ENCODE measurements at places on chromosomes 16 and 17.

GRCh38 chr16:55480228-55480655 lies 1.2 kb downstream of the MMP2 start:
- no peak for DNase-seq

DNA sequence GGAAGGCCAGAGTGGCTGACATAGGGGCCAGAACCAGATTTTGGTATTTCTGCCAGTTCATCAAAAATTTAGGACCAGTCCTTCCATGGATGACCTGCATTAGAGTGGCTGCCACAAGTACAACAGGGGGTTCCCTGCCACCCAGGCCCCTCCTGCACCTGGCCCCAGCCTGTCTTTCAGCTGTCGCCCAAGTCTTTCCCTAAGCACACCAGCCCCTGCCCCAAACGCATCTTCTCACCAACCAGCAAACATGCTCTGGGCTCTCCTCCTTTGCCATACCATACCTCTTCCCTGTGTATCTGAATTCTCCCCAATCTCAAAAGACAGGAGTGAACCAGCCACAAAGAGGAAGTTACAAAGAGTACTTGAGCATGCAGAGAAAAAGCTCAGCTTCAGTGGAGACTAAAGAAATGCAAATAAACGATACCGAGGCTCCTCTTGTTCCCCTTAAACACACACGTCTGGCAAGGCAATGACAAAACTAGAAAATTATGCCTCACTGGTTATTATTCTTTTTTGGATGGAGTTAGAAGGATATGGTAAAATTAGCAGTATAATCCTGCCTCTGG lies 130.6 kb downstream of the DYNLRB2 start:
- no peak for DNase-seq

- no peak for DNase-seq
These were observed 3.2 kb downstream of the GNPTG start for GRCh38 chr16:1354815-1355540.

GRCh38 chr16:74298104-74298503 lies 1.5 kb downstream of the PSMD7 start:
- DNase-seq = no peak

- DNase-seq = no peak
These were observed 29.0 kb upstream of the RNPS1 start for GRCh38 chr16:2296661-2297505.

GRCh38 chr17:8826808-8827435 lies 27.8 kb upstream of the MFSD6L start:
- DNase-seq = no peak

DNA sequence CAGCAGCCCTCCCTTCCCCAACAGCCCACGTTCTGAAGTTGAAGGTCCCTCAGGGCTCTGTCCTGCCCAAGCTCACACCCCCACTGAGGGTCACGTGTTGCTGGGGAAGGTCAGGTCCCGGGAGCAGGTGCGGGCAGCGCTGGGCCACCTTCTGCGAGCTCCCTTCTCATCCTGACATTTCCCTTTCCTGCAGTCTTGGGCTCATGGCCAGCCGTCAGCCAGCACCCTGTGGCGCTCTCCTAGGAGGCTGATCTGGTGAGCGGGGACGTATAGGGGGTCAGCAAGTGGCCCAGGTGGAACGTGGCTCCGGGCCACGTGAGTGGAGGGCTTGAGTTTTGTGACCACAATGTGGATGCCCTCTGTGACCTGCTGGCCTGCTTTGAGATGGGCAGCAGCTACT lies 73.4 kb downstream of the RAP1GAP2 start:
- no peak for DNase-seq

- no peak for DNase-seq
These were observed 832 bp upstream of the ADAP2 start for GRCh38 chr17:30920683-30921543.

DNA sequence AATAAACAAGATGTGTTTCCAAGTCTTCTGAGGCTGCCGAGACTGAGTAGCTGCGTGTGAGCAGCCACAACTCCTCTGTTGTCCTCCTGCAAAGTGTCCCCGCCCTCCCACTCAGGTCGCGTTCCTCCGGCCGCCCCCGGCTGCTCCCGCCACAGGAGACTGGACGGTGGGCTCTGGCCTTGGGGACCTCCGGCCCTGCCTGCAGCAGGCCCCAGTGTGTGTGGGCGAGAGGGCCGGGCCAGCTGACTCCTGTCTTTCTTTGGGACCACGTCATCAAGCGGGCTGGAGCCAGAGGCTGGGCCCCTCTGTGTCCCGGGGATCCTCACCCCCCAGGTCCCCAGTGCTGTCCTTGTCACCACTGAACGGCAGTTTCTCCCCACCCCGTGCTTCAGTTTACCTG lies 175.3 kb downstream of the NPIPB11 start:
- no peak for DNase-seq

DNA sequence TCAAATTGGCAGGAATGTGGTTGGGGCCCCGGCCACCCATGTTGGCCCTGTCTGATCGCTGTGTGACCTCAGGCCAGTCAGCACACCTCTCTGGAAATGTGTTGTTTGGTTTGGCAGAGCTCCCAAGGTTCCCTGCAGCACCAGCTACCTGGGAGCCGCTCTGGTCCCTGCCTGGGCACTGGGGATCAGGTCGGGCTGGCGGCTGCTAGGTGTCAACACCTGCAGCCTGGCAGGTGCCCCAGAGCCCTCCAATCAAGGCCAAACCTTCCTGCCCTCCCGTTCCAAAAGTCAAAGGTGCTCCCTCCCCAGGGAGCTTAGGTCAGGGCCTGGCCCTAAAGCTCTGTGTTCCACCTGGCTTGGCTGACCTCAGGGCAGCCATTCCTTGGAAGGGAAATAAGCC lies 55.9 kb downstream of the ZDHHC7 start:
- no peak for DNase-seq

DNA sequence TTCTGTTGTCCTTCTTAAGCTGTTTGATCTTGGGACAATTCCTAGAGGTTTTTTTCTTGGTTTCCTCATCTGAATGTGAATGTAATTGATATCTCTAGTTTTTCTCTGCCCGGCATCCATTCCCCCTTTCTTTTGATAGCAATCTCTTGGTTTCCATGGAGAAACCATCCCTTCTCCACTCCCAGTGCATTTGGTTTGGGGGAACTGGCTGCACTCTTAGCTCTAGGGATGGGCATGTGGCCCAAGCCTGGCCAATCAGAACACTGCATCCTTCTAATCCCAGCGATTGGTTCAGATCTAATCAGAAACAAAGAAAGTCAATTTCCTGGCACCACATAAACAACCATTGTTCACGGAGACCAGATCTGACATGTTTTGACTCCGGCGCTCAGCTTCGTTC lies 45.1 kb downstream of the IRX3 start:
- no peak for DNase-seq

DNA sequence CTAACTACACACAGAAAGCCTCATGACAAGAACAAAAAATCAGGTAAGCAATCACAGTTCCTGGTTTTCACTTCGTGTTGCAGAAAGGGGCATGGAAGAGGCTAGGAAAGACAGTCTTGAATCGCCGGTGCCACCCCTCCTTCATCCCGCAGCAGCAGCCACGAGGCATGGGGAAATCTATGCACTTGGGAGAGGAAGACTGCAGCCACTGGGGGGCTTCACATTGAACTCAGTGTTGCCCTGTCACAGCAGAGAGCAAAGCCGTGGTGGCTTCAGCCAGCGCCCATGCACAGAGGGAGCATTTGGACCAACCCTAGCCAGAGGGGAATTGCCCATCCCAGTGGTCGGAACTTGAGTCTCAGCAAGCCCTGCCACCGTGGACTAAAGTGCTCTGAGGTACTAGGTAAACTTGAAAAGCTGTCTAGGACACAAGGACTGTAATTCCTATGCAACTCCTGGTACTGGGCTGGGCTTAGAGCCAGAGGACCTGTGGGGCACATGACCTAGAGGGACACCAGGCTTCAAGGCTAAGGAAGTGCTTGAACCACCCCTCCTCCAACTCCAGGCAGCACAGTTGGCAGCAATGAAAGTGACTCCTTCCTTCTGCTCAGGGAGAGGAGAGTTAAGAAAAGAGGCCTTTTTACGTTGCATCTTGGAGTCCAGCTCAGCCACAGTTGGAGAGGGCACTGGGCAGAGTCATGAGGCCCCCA lies 35.2 kb upstream of the ATP2C2 start:
- DNase-seq = no peak

GRCh38 chr16:4639899-4640509 lies 15.4 kb downstream of the MGRN1 start:
- no peak for DNase-seq

DNA sequence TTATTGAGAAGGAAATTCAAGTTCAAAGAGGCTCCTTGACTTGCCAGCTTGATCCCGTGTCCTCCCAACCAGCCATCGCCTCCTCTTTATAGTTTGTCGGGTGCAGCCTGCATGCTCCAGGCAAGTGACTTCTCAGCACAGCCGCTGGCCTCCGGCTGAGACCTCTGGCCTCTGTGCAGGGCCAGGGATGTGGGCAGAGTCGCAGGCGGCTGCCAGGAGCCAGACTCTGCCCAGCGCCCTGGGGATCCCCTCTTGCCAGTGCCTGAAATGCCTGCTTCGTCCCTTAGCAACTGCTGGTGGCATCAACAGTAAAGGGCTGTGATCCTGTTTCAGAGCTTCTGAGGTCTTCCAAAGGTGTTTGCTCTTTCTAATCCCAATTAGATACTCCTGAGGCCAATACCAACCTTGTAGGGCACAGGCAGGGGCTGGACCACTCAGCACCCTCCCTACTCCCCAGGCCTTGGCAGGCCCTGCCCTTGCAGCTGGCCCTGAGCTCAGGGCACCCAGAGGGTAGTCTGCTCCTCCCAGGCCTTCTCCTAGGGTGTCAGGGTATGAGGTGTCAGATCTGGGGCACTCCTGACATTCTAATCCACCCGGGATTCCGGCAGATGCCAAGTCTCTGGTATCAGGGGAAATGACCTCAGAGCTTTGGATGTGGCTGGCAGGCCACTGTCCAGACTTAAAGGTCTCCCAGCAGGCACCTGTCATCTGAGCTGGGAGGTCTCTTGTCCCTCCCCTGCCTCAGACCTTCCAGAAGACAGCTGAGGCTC lies 68.0 kb upstream of the SIAH1 start:
- no peak for DNase-seq

- DNase-seq = no peak
These were observed 544 bp downstream of the CYB561 start for GRCh38 chr17:63445571-63445953.

GRCh38 chr16:81210807-81211206 lies 27.7 kb upstream of the BCO1 start:
- DNase-seq = no peak

Data from thymus (tissue), 14 donors.